ENCODE measurements at places on chromosomes 16 and 17. TPM values are rescaled to one million over a fixed set of nuclear protein-coding genes. Genes with fewer than 3 reads are reported as not detected.

Gene ATF7IP2
- 12.4 TPM for total RNA-seq

Gene C17orf50
- total RNA-seq = not detected

Gene CACNA1G
- 0.06 TPM for total RNA-seq

Gene ZNF19
- total RNA-seq = 4.0 TPM

Gene PLLP
- total RNA-seq = 0.17 TPM

Gene PRSS33
- total RNA-seq = 0.13 TPM

Gene TMC7
- not detected for total RNA-seq

Gene CHST4
- total RNA-seq = not detected

Gene MYH8
- total RNA-seq = not detected

All from activated CD8-positive, alpha-beta memory T cell treated with anti-CD3 and anti-CD28 coated beads for 36 hours (primary cell).